ENCODE measurements at places on chromosomes 7 and 10.

GRCh38 chr7:112504093-112504695, 23.4 kb downstream of the LSMEM1 start:
- no peak for DNase-seq

GRCh38 chr7:44286618-44287487, 38.5 kb downstream of the CAMK2B start:
- DNase-seq: no peak

- DNase-seq: no peak
Measured at GRCh38 chr7:40099837-40100236, 34.6 kb downstream of the MPLKIP start.

- no peak for DNase-seq
Measured at GRCh38 chr10:29243750-29244149, 45.1 kb upstream of the LYZL1 start.

- DNase-seq: no peak
Measured at GRCh38 chr7:80827239-80827633, 91.6 kb downstream of the SEMA3C start.

- no peak for DNase-seq
Measured at GRCh38 chr10:103548581-103549348, 55.3 kb downstream of the NEURL1 start.

DNA sequence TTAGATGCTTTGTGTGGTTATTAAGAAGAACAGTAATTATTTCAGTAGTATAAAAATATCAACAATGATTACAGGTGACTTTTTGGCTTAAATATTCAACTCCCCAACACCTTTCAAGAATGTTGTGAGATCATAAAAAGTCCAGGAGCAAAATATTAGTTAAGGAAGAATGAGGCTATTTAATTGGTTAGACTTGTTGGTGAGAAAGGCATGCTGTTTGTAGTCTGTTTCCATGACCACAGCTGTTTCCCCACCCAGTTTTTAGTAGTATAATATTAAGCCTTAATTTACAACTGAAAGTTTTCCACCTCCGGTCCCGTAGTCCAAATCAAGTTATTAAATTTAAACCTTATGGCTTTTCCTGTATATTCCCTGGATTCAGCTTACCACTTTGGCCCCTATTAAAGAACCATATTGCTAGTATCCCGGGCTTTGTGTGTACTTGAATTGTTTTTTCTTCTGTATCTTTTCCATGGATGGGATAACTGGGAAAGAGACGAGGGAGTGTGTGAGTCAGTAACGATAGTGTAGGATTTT, 133.3 kb downstream of the CELF2 start:
- DNase-seq: no peak

- DNase-seq: no peak
Measured at GRCh38 chr7:130463553-130464434, 23.0 kb upstream of the CEP41 start.

DNA sequence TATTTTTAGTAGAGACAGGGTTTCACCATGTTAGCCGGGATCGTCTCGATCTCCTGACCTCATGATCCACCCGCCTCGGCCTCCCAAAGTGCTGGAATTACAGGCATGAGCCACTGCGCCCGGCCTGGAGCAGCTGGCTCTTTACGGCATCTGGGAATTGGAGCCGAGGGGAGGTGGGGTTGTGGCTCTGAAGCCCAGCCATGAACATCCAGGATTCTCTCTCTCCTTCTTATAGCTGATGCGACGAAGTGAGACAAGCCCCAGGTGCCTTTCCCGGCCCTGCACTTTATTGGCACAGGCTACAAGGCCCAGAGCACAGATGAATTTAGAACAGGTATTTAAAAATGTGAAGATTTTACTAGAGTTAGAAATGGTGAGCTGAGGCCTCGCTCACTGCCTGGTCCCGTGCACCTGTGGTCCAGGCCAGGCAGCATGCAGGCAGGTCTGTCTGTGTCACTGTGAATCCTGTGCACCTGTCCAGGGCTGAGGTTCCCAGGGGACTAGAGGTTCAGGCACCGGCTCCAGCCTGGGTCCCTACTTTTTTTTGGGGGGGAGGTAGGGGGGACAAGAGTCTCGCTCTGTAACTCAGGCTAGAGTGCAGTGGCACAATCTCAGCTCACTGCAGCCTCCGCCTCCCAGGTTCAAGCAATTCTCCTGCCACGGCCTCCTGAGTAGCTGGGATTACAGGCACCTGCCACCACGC, 379.7 kb upstream of the FOXK1 start:
- no peak for DNase-seq

DNA sequence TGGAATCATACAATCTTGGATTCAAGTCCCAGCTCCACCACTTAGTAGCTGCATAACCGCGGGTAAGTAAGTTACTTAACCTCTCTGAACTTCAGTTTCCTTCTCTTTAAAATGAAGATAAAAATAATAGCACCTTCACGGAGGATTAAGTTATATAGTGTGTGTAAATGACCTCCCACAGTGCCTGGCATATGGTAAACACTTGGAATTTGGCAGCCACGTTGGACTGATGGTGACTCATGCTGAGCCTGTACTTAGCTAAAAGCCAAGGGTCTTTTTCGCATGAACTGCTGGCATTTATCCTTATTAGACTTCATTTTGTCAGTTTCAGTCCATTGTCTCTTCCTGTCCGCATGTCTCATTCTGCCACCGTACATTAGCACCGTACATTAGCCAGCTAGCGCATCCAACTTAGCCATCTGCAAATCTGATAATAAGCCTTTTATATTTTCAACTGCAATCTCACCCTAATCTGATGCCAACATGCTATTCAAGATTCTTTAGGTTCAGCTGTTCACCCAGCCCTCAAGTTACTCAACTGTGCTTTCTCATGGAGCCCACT, 11.2 kb downstream of the SLC13A4 start:
- no peak for DNase-seq

DNA sequence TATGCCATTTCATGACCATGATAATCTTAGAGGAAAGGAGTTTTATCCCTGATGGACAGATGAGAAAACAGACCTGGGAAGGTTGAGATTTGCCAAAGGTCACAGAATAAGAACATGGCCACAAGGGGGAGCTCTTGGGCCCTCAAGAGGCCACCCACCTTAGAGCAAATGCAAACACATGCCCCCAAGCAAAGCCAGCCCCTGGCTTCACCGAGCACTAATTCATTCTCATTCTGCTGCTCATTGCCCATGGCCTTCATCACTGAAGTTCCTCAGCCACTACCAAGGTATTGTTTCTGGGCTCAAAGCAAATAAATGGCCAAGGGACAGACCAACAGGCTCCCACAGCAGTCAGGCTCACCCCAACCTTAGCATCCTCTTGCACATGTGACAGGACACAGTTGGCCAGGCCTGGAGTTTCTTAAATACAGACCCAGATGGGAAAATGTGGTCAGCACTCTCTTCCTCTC, 44.2 kb downstream of the PDLIM1 start:
- DNase-seq: peak; percentile 35

GRCh38 chr10:3699916-3700315, 85.1 kb downstream of the KLF6 start:
- no peak for DNase-seq

GRCh38 chr7:43658718-43659548, 70.4 kb downstream of the COA1 start:
- DNase-seq: no peak

DNA sequence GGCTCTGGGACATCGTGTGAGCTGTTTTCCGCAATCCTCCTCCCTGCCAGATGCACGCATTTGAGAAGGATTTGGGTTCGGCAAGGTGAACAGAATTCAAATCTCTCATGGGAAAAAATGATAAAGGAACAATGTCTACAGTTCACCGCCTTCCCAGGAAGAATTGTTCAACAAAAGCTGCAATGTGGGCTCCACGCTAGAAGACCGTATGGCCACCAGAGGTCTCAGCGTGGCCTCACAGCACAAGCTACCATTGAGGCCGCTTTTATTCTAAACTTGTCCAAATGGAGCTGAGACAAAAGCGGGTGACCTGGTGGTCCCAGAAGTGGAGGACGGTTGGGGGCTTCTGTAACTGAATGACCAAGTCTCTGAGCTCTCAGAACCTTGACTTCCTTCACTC, 733.1 kb downstream of the PARD3 start:
- no peak for DNase-seq

- DNase-seq: no peak
Measured at GRCh38 chr7:73871163-73872011, 10.4 kb downstream of the TMEM270 start.

GRCh38 chr10:11742779-11743298, 657 bp downstream of the ECHDC3 start:
- DNase-seq: no peak

- no peak for DNase-seq
Measured at GRCh38 chr7:16563281-16564022, 36.8 kb downstream of the LRRC72 start.

DNA sequence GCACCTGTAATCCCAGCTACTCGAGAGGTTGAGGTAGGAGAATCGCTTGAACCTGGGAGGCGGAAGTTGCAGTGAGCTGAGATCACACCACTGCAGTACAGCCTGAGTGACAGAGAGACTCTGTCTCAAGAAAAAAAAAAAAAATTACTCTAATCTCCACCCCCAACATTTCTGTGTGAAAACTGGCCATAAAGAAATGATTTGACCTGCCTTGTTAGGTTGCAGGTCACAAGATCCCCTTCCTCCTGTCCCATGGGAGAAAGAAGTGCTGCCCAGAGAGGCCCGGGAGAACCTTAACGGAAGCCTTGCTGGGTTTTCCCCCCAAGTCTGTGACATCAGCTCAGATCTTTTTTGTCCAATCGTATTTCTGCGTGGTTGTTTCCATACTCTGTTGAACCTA, 8.7 kb upstream of the CALHM1 start:
- no peak for DNase-seq

GRCh38 chr7:151342811-151343210, 1.2 kb downstream of the NUB1 start:
- DNase-seq: no peak

DNA sequence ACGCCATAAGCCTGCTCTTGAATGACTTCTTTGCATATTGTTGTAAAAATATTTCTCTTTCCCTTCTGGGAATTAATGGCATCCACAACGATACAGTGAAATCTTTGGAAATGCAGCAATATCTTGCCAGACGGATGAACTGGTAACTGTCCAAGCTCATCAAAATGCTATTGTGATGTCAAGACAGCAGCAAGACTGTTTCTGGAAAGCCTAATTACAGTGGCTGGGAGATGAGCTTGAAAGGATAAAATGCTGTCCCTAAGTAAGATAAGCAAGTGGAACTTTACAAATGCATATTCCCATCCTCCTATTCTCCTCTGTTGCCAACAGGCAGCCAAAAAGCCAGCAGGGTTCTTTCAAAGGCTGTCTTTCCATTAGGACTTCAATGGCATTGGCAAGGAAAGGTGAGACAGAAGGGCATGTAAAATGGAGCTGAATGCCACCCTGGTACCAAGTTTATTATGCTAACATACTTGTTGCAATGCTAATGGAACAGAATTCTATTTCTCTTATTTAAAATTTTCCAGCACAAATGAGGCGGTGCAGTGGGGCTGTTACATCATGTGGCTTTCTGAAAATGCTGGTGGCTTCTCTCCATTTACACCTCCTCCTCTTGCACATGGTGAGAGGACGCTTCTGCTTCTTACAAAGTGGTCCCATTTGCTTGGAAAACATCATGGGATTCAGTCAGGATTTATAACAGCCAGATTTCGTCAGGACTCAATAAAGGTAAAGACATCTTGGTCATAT, 178.3 kb upstream of the PTER start:
- no peak for DNase-seq

GRCh38 chr7:158867214-158867984, 11.0 kb downstream of the DYNC2I1 start:
- no peak for DNase-seq

GRCh38 chr7:135831455-135832195, 83.0 kb upstream of the FAM180A start:
- no peak for DNase-seq

DNA sequence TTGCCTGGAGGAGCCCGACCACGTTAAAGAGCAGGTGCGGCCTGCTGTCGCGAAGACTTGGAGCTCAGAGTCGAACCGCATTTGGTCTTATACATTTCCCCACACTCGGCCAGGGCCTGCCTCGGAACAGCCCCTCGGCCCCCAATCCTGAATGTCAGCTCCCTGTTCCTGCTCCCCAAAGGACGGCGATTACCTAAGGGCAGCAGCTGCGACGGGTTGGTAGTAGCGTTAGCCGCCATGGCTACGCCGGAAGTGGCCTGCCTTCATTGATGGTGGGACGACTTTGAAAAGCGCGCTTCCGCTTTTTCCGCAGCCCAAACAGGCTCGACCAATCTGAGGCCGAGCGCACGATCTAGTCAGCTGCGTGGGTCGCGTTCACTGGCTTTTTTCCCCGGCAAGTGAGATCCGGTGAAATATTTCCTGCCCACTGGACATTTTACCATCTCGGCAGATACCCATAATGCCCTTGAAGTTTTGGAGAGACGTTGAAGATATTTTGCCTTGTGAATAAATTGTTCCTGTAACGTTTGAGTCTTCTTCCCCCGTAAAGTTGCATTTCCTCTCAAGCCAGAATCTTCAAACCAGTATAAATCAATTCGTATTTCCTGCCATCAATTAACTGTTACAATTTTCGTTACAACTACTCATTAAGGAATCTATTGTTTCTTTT, at the start of gene LSM5:
Gene LSM5 (minus strand): TSS at position 254 of the 670 bp plus-strand sequence. CDS start 15 bp downstream, at position 239.
- DNase-seq: peak; percentile 82

- DNase-seq: no peak
Measured at GRCh38 chr10:70515035-70515667, 36.6 kb downstream of the PALD1 start.

DNA sequence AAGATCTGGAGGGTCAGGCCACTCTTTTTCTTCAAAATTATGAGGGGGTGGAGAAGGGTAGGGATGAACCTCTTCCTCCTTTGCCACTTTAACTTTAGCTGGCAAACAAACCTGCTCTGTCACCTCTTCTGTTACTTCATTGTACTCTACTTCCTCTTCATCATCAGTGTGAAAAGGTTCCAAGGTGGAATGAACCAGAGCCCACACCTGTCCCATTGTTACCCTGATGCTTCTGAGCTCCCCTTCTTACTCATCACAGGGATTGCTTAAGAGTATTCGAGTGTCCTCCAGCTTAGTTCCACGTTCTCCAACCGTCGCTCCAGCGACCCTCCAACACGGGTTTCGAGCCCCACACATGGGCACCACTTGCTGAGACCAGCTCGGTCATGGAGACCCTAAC, 5.2 kb downstream of the MRPS24 start:
- DNase-seq: no peak

- no peak for DNase-seq
Measured at GRCh38 chr10:88670497-88670896, 6.3 kb downstream of the LIPF start.

DNA sequence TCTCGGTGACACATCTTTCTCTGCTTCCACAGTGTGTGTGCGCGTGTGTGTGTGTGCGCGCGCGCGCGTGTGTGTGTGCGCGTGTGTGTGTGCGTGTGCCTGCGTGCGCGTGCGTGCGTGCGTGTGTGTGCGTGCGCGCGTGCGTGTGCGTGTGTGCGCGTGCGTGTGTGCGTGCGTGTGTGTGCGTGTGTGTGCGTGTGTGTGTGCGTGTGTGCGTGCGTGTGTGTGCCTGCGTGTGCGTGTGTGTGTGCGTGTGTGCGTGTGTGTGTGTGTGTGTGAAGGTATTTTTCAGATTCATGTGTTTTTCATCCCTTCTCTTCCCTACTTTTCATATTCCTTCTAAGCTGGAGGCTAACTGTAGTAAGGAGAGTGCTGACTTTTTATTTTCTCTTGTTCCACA, 148.4 kb downstream of the CREB5 start:
- no peak for DNase-seq
